Activated CD4-positive, alpha-beta T cell treated with anti-CD3 and anti-CD28 coated beads, Interleukin-2, Interleukin-6, amounts not matched to agents 100 ng/mL and 50 ng/mL, durations not matched to agents 16 hours and 8 hours (primary cell): ENCODE measurements at places on chromosomes 4 and X.

- DNase-seq: no peak
Observed at GRCh38 chrX:43474321-43474720, 181.8 kb upstream of the MAOA start.

DNA sequence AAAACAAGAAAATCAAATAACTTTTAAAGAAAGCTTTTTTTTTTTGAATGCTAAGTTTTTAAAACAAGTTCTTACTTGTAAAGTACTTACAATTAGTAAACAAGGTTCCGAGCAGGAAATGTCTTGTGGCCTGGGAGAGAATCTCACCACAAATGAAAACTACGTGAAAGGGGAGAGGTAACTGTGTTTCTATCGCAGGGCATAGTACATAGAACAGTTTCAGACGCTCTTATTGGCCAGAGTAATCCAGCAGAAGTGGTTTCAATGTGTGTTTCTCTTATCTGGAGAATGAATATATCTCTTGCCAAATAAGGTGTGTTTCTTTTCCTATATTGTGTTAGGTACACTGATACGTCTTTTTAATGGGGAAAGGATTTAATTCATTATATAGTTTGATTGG, at the start of gene PLAC8:
Gene PLAC8 (minus strand): TSS at position 154 of the 400 bp plus-strand sequence. CDS start 6,808 bp downstream, outside the sequence.
- peak; percentile 63 for DNase-seq

- no peak for DNase-seq
Observed at GRCh38 chr4:151296227-151296626, 19.3 kb downstream of the PRSS48 start.

GRCh38 chr4:31175242-31175910, 455.2 kb downstream of the PCDH7 start:
- no peak for DNase-seq

GRCh38 chr4:155624478-155624877, 42.2 kb upstream of the GUCY1A1 start:
- no peak for DNase-seq

DNA sequence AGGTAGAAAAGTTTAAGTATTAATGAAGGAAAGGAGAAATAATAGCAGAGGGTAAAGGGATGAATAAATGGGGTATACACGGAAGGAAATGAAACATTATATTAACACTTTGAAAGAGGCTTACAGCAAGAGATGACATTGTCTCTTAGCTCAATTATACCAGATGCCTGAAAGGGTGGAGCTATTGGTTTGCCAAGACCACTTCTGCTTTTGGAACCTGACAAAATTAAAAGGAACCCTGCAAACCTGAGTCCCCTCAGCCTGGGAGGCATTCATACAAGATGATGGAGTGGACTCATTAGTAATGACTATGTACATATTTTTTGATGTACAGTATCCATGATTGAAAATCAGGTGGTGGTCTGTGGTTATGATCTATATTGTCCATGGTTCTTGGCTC, 45.1 kb upstream of the HPF1 start:
- no peak for DNase-seq

DNA sequence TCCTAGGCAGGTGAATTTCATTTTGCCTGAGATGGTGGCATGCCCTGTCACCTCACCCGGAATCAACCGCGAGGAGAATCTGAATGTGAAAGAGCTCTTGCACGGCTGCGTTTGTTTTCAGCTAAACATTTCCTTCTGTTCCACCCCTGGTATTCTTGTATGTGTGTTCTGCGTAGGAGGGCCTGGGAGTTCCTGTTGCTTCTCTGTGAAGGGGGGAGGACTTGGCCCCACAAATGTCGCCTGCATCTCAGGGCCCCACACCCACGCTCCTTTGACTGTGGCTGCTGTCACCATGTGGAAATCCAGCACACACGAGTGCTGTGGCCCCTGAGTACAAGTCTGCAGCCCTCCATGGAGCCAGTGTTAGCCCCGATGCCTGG, 45.8 kb upstream of the CLCN4 start:
- peak; percentile 66 for DNase-seq
